ENCODE measurements at places on chromosomes 4 and X. TPM values are rescaled to one million over a fixed set of nuclear protein-coding genes. Genes with fewer than 3 reads are reported as not detected.
A peak's percentile ranks its signal among the peaks of the same experiment; 100 is the strongest.

- no peaks in the 10 kb centered on the region for H3K27me3 ChIP-seq
- no peak overlapping the region for H3K27ac ChIP-seq
- DNase-seq: peak; percentile 37
- H3K36me3 ChIP-seq: no peaks in the 10 kb centered on the region
- no peak overlapping the region for H3K4me3 ChIP-seq
- H3K4me1 ChIP-seq: no peaks in the 10 kb centered on the region
Observed at GRCh38 chrX:13506574-13506973, 62.8 kb upstream of the EGFL6 start.

DNA sequence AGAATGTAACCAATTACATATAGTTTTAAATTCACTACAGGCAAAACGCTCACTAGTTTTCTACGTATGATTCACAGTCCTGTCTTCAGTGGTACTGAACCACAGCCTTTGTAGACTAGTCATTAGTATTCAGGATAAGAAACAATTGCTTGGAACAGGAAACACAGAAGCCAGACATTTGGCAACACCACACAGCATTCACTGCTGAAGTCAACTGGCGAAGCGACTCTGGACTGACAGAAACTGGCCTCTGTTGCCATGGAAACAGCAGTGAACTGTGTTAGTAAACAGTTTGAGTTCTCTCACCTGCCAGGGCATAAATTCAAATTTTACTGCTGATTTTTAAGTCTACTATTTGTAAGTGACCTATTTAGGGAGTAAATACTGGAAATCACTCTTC, 57.6 kb downstream of the MAPK10 start:
- peaks cover 3% of the 10 kb centered on the region for H3K4me1 ChIP-seq
- H3K27ac ChIP-seq: no peak overlapping the region
- H3K36me3 ChIP-seq: no peaks in the 10 kb centered on the region
- no peak overlapping the region for H3K4me3 ChIP-seq
- no peaks in the 10 kb centered on the region for H3K27me3 ChIP-seq
- DNase-seq: peak; percentile 44

The TCEANC gene
- 7.3 TPM for total RNA-seq

DNA sequence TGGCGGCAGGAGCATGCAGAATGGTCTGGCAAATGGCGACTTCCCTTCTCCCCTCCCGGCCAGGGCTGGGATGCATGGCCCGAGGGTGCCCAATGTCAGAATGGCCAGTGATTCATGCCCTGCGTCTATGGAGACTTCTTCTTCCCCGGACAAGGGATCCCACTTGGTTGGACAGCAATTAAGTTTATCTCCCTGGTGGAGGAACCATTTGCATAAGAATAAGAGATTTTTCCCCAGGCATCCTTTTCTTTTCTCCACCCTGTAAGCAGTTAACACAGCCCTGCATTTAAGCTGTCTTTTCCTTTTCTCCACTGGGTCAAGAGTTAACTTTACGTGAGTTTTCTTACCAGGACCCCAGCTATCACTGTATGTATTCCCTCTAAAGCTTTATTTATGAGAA, 856.6 kb downstream of the GLUD2 start:
- no peak overlapping the region for H3K27ac ChIP-seq
- H3K36me3 ChIP-seq: no peaks in the 10 kb centered on the region
- no peak overlapping the region for H3K4me3 ChIP-seq
- no peak for DNase-seq

The CFAP299 gene
- total RNA-seq: 16.2 TPM

DNA sequence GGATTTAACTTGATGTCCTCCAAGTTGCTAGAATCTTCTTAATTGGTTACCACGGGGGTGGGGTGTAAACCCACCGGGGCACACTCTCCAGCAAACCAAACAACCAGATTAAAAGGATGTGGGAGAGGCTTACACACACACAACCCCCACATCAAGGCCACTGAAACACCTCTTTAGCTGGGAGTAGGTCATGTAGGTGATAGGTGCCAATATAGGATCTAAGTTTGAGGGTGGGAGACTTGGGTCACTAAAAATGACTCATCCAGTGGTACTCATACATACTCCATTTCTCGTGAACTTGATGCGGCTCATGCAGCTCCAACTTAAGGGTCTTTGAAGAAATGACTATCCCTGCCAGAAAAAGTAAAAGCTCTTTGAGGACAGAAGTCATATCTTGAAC, 20.5 kb upstream of the CD40LG start:
- H3K36me3 ChIP-seq: no peaks in the 10 kb centered on the region
- H3K4me3 ChIP-seq: no peak overlapping the region
- no peak for DNase-seq
- no peaks in the 10 kb centered on the region for H3K27me3 ChIP-seq
- no peak overlapping the region for H3K27ac ChIP-seq
- no peaks in the 10 kb centered on the region for H3K4me1 ChIP-seq

GRCh38 chr4:6591313-6591712, 16.3 kb downstream of the MAN2B2 start:
- no peak for DNase-seq
- no peak overlapping the region for H3K27ac ChIP-seq
- no peaks in the 10 kb centered on the region for H3K4me1 ChIP-seq
- no peak overlapping the region for H3K4me3 ChIP-seq

The SUPT20HL2 gene
- not detected for total RNA-seq

The KIAA1210 gene
- not detected for total RNA-seq

DNA sequence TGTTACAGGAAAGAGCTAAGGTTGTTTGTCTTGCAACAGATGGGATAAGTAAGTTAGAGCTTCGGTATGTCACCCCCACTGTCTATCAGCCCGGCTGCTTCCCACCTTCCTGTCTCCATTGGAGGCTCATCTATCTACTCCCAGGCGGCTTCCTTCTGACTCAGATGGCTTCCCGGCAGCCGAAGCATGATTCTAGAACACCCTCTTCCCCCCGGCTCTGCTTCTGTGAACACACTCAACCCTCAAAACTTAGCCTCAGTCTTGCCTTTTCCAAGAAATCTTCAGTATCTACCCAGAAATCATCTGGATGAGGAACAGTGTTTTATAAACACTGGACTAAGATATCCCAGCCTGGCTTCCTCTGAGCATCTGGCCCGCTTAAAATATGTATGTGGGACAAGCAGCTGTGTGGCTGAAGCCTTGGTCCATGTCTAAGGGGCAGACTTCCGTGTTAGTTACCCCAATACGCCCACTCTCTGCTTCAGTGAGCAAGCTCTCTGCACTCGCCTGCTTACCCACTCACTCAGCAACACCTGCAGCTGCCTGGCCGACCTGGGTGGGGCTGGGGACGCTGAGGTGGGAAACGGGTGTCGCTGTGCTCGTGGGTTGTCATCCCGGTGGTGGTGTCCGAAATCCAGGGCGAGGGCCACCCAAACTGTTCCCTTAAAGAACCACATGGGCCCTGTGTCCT, 12.0 kb upstream of the SLC2A9 start:
- H3K4me1 ChIP-seq: peaks cover 18% of the 10 kb centered on the region
- H3K4me3 ChIP-seq: no peak overlapping the region
- H3K27me3 ChIP-seq: no peaks in the 10 kb centered on the region
- peak overlapping the region; percentile 63 for H3K27ac ChIP-seq
- no peaks in the 10 kb centered on the region for H3K36me3 ChIP-seq
- peak; percentile 85 for DNase-seq

DNA sequence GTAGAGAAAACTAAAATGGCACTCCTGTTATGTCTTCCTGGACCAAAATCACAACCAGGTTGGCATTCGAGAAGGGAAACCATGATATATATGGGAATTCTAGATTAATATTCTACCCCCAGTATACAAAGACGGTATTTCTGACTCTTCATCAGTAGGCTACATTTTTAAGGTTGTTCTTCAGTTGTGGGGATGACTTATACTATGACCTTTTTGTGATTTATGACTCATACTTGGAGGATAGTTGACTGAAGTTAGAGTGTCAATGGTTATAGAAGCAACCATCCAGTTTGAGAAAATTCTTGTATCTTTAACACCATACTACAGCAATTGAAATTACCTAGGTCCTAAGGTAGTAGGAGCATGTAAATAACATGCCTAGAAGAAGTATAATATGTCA, 49.8 kb upstream of the CYSLTR1 start:
- H3K36me3 ChIP-seq: no peaks in the 10 kb centered on the region
- no peak overlapping the region for H3K27ac ChIP-seq
- H3K4me3 ChIP-seq: no peak overlapping the region
- H3K4me1 ChIP-seq: no peaks in the 10 kb centered on the region
- no peak for DNase-seq
- no peaks in the 10 kb centered on the region for H3K27me3 ChIP-seq

The FAM9B gene
- total RNA-seq: not detected

DNA sequence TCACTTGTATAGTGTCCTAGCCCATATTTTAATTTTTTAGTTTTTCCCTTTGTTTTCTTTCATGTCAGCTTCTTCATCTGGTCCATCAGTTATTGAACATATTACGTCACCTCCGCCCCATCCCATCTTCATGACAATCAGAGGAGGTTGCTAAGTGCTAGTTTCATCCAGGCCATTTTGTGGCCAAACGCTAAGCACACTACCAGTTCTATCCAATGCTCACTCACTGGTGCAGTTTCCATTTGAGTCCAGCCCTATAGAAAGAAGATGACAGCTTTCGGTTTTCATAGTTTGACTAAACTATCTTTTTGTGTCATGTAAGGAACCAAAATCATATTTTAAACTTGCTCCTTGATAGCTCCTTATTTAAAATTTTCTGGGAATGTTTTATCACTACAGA, 304.2 kb downstream of the TENM3 start:
- no peak for DNase-seq
- no peaks in the 10 kb centered on the region for H3K4me1 ChIP-seq
- no peaks in the 10 kb centered on the region for H3K36me3 ChIP-seq
- no peak overlapping the region for H3K4me3 ChIP-seq
- no peak overlapping the region for H3K27ac ChIP-seq

GRCh38 chr4:123624959-123625358, 228.4 kb downstream of the SPRY1 start:
- H3K27ac ChIP-seq: no peak overlapping the region
- H3K36me3 ChIP-seq: no peaks in the 10 kb centered on the region
- H3K4me3 ChIP-seq: no peak overlapping the region
- no peaks in the 10 kb centered on the region for H3K4me1 ChIP-seq
- no peak for DNase-seq

DNA sequence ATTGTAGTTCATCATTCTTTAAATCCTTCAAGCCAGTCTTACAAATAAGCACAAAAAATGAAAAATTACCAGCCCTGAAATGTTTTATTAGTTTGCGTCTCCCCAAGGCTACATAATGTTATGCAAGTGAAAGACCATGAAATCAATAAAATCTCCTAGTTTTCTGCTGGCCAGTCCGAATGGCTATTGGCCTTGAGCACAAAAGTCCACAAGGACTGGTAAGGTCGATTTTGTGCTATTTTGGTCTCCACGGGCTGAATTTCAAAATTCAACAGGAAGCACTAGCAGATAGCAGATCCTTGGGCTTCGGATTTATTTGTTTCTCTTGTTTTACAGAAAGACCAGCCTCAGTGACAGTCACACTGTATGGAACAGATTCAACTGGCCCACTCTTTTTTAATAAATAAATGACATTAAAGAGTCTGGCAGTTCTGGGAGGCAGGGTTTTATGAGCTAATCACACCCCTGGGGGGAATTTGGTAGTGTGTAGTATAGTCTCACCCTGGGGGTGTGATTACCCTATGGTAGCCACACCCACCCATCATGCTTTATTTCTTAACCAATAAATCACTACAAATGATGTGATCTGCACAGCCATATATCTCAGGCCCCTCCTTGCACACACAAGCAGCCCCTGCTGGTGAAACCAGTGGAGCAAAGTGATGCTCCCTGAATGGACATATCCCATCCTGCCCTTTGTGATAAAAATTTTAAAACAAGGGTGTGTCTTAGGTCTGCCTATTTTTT, 51.1 kb upstream of the TMEM33 start:
- H3K4me1 ChIP-seq: no peaks in the 10 kb centered on the region
- peaks cover 38% of the 10 kb centered on the region for H3K27me3 ChIP-seq
- no peak for DNase-seq
- no peak overlapping the region for H3K27ac ChIP-seq

- no peaks in the 10 kb centered on the region for H3K36me3 ChIP-seq
- H3K27me3 ChIP-seq: no peaks in the 10 kb centered on the region
- no peaks in the 10 kb centered on the region for H3K4me1 ChIP-seq
Observed at GRCh38 chrX:41667631-41668030, 21.1 kb upstream of the GPR34 start.

DNA sequence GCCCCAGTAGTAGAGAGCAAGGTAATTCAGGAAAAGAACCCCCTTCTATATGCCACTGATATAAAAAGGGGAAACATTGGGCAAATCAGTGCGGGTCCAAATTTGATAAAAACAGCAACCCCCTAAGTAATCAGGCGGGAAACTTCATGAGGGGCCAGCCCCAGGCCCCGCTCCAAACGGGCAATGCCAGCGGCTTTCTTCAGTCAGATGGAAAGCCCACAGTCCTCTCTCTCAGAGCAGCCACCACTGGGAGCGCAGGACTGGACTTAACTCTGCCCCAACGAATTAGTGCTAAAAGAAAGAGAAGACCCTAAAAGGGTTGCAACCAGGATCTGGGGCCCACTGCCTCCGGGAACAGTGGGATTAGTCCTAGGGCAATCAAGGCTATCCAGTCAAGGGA, 9.9 kb downstream of the MAGEA11 start:
- DNase-seq: no peak
- no peaks in the 10 kb centered on the region for H3K27me3 ChIP-seq
- H3K4me1 ChIP-seq: no peaks in the 10 kb centered on the region

The PPP4R3C gene
- total RNA-seq: not detected

GRCh38 chrX:20487227-20487626, 220.5 kb upstream of the RPS6KA3 start:
- H3K27ac ChIP-seq: no peak overlapping the region
- H3K27me3 ChIP-seq: no peaks in the 10 kb centered on the region
- no peak for DNase-seq
- no peaks in the 10 kb centered on the region for H3K4me1 ChIP-seq
- H3K36me3 ChIP-seq: no peaks in the 10 kb centered on the region

DNA sequence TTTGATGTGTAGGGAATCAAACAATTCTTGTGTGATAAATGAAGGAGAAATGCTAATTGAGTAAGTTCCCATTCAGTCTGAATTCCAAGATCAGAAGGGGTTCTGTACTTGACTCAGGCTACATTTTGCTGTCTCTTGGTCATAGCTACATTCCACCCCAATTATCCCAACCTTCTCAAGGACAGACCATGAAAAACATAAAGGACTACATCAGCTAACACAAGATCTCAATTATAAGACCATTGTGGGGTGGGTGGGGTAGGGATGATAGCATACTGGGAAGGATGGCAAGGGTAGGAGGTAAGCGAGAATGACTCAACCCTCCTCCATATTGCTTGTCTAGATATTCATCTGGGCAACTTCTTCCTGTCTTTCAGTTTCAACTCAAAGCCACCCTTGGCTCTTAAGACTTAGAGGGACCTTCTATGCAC, 87.4 kb upstream of the ETNPPL start:
- H3K27ac ChIP-seq: no peak overlapping the region
- H3K36me3 ChIP-seq: no peaks in the 10 kb centered on the region
- no peaks in the 10 kb centered on the region for H3K27me3 ChIP-seq
- DNase-seq: no peak

DNA sequence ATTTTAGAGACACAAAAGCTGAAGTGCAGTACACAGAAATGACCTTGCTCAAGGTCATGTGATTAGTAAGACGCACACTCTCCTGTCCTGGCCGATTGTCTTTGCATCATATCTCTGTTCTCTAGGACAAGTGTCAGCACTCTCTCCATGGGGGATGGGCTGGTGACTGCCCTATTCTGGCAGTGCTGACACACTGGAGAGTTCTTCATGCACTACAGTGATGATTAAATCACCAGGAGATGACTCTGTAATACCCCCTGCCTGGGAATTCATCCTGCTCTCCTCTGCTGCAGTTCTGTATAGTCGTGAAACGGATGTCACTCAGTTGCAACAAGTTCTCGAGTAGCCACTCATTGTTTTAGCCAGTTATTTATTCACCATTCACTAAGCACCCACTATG, 5.3 kb upstream of the SHISA3 start:
- no peak for DNase-seq
- no peaks in the 10 kb centered on the region for H3K36me3 ChIP-seq
- H3K27me3 ChIP-seq: peaks cover 9% of the 10 kb centered on the region
- no peak overlapping the region for H3K4me3 ChIP-seq

GRCh38 chrX:140589657-140590056, 84.8 kb upstream of the SOX3 start:
- no peak overlapping the region for H3K4me3 ChIP-seq
- no peak for DNase-seq

All from fibroblast of lung (primary cell).